Effector memory CD4-positive, alpha-beta T cell (primary cell): ENCODE measurements at places on chromosomes 2 and 18.

DNA sequence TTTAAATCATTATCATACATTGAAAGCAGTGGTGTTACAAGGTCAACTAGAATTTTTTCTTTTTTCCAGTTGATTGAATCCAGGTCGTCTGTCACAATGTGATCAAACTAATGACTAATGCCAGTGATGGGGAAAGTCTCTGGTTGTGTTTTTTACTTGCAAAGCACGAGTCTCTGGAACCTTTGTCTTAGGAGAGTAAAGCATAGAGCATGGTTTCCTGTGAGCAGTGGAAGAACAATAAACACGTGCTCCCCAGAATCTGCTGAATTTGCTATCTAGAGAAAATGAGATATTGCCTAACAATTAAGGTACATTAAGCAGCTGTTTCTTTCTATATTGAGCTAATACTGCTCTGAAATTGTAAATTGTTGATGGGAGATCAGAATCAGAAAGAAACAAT is 1332.4 kb upstream of the TMEFF2 start:
- no peaks in the 10 kb centered on the region for H3K4me1 ChIP-seq
- H3K27ac ChIP-seq = no peak overlapping the region
- no peak overlapping the region for H3K4me3 ChIP-seq
- no peak for DNase-seq
- no peaks in the 10 kb centered on the region for H3K36me3 ChIP-seq
- no peaks in the 10 kb centered on the region for H3K27me3 ChIP-seq

DNA sequence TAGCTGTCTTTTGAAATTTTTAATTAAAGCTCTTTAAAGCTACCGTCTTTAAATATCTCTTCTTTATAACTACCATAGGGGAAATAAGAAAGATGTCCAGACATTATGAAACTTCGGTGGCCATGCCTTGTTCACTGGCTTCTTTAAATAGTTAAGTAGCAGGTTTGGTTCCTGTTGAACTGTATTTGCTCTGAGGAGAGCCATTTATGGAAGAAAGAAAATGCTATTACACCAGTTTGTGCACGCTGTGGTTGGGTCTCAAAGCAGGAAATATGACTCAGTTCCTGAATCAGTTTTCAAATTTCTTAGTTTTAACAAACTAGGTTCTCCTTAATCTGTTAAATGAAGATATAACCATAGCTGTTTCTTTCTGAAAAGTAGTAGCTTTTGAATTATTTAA is 12.2 kb downstream of the ARPC2 start:
- no peak overlapping the region for H3K4me3 ChIP-seq
- no peaks in the 10 kb centered on the region for H3K27me3 ChIP-seq
- no peak for DNase-seq
- H3K27ac ChIP-seq = peak overlapping the region; percentile 54
- peaks cover 49% of the 10 kb centered on the region for H3K36me3 ChIP-seq

DNA sequence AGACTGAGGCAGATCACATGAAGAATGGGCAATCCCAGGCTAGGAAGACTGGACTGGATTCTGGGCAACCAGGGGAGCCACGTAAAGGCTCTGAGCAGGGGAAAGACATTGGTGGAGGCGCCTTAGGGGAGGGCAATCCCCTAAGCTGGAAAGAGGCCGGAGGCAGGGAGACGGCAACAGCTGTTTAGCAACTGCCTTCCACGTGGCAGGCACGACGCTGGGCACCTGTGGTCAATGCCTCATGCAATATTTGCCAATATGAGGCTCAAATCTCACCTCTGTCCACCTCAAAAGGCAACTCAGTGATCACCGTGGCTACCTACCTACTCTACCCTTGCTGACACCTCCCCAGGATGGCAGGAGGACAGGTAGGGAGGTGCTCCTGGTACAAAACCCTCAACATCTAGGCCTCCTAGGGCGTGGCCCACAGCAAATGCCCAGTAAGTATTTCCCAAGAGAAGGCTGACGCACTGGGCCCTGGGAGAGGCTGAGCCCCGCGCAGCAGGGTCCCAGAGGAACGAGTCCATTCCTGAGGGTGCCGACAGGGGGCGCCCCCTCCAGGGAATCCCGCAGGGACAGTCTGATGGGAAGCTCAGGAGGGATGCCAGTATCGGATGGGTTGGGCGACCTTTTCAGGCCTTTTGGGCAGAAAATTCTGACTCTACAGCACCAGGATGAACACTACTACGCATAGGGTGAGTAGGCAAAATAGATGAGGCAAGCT is 8.9 kb downstream of the BOLA3 start:
- H3K27ac ChIP-seq = no peak overlapping the region
- no peak for DNase-seq
- no peak overlapping the region for H3K4me3 ChIP-seq
- peaks cover 4% of the 10 kb centered on the region for H3K36me3 ChIP-seq

- H3K4me1 ChIP-seq = peaks cover 7% of the 10 kb centered on the region
- no peak overlapping the region for H3K4me3 ChIP-seq
- no peak overlapping the region for H3K27ac ChIP-seq
- H3K27me3 ChIP-seq = peaks cover 4% of the 10 kb centered on the region
- DNase-seq = no peak
- H3K36me3 ChIP-seq = no peaks in the 10 kb centered on the region
Measured at GRCh38 chr2:238848976-238849853, 1.3 kb downstream of the TWIST2 start.

- peaks cover 3% of the 10 kb centered on the region for H3K4me1 ChIP-seq
- no peaks in the 10 kb centered on the region for H3K36me3 ChIP-seq
- no peak overlapping the region for H3K27ac ChIP-seq
- H3K4me3 ChIP-seq = no peak overlapping the region
Measured at GRCh38 chr2:16626497-16626896, 39.1 kb downstream of the CYRIA start.

- no peaks in the 10 kb centered on the region for H3K4me1 ChIP-seq
- no peak for DNase-seq
- no peaks in the 10 kb centered on the region for H3K27me3 ChIP-seq
- no peaks in the 10 kb centered on the region for H3K36me3 ChIP-seq
Measured at GRCh38 chr18:49544362-49544761, 17.5 kb upstream of the LIPG start.

- no peaks in the 10 kb centered on the region for H3K36me3 ChIP-seq
- H3K27me3 ChIP-seq = peaks cover 3% of the 10 kb centered on the region
- no peak overlapping the region for H3K4me3 ChIP-seq
- no peak overlapping the region for H3K27ac ChIP-seq
- DNase-seq = no peak
Measured at GRCh38 chr2:71906357-71906973, 241.2 kb downstream of the CYP26B1 start.

DNA sequence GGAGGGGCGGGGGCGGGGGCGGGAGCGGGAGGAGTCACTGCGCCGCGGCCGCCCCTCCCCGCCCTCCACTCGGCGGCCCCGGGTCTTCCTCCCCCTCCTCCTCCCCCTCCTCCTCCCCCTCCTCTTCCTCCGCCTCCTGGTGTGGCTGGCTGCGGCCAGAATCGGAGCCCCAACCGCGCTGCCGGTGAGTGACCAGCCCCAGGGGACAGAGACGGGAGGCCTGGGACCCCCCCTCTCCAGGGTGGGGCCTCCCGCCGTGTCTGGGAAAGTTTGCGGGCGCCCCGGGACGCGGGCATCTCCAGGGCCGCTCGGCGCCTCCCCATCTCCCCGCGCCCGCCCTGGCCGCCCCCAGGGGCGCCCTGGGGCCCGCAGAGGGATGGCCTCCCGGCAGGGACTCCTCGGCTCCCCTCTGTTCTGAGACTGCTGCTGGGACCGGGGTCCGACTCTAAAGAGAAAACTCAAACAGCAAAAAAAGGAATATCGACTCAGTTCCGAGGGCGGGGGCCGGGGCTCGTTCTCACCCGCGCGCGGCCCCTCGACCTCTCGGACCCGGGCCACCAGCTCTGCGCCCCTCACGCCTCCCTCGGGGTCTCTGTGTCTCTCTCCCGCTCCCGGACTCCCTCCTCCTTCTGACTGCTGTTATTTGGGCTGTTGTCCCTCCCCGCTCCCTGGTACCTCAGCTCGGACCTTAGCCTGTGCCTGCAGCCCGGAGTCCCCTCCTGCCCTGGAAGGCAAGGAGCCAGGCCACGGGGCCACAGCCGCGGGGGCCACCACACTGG is at the start of gene STON1:
Gene STON1 (plus strand): TSS at position 122 of the 779 bp plus-strand sequence. CDS start 50,480 bp downstream, outside the sequence.
- peaks cover 6% of the 10 kb centered on the region for H3K4me1 ChIP-seq
- H3K27me3 ChIP-seq = no peaks in the 10 kb centered on the region
- peak; percentile 16 for DNase-seq
- H3K36me3 ChIP-seq = no peaks in the 10 kb centered on the region
- H3K4me3 ChIP-seq = peak within 1 kb of the TSS; percentile 79
- no peak within 1 kb of the TSS for H3K27ac ChIP-seq

DNA sequence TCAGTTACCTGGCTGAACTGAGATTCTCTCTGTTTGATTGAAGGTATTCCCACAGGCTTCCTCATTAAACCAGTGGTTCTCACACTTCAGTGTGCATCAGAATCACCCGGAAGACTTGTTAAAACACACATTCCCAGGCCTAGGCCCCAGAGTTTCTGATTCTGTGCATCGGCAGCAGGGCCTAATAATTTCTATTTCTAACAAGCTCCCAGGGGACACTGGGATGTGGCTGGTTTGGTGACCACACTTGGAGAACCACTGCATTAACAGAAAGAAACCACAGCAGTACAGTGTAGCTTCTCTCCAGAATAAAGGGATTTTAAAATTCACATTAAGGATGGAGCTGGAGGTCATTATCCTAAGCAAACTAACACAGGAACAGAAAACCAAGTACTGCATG is 6.5 kb downstream of the MRO start:
- no peaks in the 10 kb centered on the region for H3K27me3 ChIP-seq
- no peak overlapping the region for H3K27ac ChIP-seq
- no peak overlapping the region for H3K4me3 ChIP-seq
- no peak for DNase-seq

DNA sequence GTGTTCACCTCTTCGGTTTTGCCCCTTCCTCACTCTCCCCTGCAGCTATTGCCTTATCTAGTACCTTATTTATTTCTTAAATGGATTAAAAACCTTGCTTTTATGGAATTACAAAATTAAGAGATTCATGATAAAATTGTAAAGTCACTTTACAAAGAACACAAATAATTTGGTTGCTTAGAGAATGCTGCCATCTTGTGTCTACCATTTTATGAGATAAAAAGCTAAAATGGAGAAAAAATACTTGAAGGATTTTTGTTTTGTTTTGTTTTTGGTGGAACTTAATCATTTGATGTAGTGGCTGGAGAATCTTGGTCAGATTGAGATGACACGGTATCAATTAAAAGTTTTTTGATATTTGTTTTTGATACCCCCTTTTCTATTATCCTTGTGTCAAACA is 69.6 kb downstream of the R3HDM1 start:
- H3K27me3 ChIP-seq = no peaks in the 10 kb centered on the region
- no peaks in the 10 kb centered on the region for H3K4me1 ChIP-seq
- DNase-seq = no peak
- H3K4me3 ChIP-seq = no peak overlapping the region

- H3K27me3 ChIP-seq = no peaks in the 10 kb centered on the region
- no peak overlapping the region for H3K4me3 ChIP-seq
- H3K36me3 ChIP-seq = no peaks in the 10 kb centered on the region
- no peak overlapping the region for H3K27ac ChIP-seq
- DNase-seq = no peak
Measured at GRCh38 chr18:49955263-49955662, 141.9 kb upstream of the ACAA2 start.

DNA sequence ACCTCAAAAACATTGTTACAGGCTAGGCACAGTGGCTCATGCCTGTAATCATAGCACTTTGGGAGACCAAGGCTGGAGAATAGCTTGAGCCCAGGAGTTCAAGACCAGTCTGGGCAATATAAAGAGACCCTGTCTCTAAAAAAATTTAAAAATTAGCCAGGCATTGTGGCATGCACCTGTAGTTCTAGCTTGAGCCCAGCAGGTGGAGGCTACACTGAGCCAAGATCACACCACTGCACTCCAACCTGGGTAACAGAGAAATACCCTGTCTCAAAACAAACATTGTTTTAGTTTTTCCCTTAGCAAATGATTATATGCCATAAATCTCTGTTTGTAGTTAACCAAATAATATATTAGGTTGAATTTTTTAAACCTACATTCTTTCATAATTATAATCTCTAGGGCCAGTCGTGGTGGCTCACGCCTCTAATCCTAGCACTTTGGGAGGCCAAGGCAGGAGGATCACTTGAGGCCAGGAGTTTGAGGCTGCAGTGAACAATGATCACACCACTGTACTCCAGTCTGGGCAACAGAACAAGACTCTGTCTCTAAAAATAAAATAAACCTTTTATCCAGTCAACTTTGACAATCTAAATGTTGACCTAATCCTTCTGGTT is 13.3 kb upstream of the CYP20A1 start:
- H3K27me3 ChIP-seq = no peaks in the 10 kb centered on the region
- H3K4me3 ChIP-seq = no peak overlapping the region
- H3K36me3 ChIP-seq = no peaks in the 10 kb centered on the region

- no peak for DNase-seq
- no peaks in the 10 kb centered on the region for H3K27me3 ChIP-seq
- H3K36me3 ChIP-seq = peaks cover 12% of the 10 kb centered on the region
- no peaks in the 10 kb centered on the region for H3K4me1 ChIP-seq
- no peak overlapping the region for H3K27ac ChIP-seq
Measured at GRCh38 chr2:242098445-242099128, 229.1 kb downstream of the RTP5 start.

DNA sequence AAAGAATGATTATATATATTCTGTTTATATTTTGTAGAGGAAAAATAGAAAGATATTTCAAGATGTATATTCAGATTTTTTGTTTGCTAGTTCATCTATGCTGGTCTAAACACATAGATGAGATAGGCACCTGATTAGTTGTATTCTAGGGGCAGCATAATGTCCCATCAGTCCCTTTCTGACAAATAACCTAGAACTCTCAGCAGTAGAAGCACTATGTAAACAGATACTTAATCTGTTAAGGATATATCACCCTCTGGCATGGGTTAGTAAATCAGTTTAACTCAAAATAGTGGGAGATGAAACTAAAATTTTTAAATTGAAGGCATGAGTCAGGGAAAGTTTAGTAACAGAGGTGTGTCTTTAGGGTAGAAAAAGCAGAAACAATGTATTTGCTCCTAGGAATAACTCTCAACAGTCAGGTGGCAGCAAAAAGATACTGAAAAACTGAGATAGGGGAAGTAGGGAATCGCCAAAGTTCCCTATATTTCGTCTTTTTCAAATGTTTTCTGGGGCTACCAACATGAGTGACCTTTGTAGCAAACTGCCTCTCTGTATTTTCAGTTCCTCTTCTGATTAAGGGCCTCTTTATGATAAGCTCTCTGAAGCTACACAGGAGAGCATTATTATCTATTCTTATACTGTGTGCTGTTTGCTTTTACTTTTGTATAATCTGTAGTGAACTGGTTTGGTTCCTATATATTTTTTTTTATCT is 5.7 kb downstream of the PPP1R1C start:
- no peaks in the 10 kb centered on the region for H3K36me3 ChIP-seq
- H3K4me3 ChIP-seq = no peak overlapping the region
- H3K27ac ChIP-seq = no peak overlapping the region
